ENCODE measurements at places on chromosomes 2 and 18. TPM values are rescaled to one million over a fixed set of nuclear protein-coding genes. Genes with fewer than 3 reads are reported as not detected.

SFXN5 gene
- total RNA-seq, result 6.0 TPM

CCDC85A gene
- 5.5 TPM for total RNA-seq

ZNF638 gene
- 150 TPM for total RNA-seq

RETSAT gene
- total RNA-seq, result 11.7 TPM

AKAIN1 gene
- total RNA-seq, result 0.18 TPM

CRYBA2 gene
- total RNA-seq, result not detected

MYCN gene
- total RNA-seq, result 5.9 TPM

TMEM178A gene
- 5.7 TPM for total RNA-seq

DNA sequence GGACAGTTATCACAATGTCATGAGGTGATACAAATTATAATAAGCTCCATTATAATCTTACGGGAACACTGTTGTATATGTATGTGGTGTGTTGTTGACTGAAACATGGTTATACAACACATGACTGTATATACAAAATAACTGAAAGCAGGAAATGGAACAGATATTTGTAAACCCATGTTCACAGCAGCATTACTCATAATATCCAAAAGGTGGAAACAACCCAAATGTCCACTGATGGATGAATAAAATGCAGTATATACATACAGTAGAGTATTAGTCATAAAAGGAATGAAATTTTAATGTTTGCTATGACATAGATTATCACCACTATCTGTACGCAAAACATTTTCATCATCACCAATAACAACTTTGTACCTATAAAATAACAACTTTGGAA lies 107.3 kb downstream of the USP34 start:
- DNase-seq, result no peak

GRCh38 chr18:54260396-54261072 lies 8.8 kb upstream of the POLI start:
- DNase-seq, result no peak

GRCh38 chr18:79208906-79209305 lies 139.7 kb downstream of the ATP9B start:
- no peak for DNase-seq

- DNase-seq, result no peak
Measured at GRCh38 chr2:146295080-146295670, 1549.7 kb upstream of the ACVR2A start.

- no peak for DNase-seq
Measured at GRCh38 chr2:21710031-21710430, 586.3 kb downstream of the TDRD15 start.

DNA sequence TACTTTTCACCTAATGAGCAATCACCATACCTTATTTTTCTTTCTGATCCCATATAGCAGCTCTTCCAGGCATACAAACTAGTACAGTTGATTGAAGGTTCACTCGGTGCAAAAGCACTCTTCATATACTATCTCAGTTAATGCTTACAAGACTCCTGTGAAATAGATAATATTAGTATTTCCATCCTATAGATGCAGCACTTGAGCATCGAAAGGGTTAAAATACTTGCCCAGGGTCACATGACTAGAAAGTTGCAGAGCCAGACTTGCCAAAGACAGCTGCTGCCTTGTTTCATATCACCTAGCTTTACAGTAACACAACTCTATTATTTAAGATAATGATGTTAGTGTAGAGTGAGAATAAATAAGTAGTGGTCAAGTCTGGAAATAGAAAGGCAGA lies 466.0 kb upstream of the TNP1 start:
- DNase-seq, result no peak

GRCh38 chr18:12911929-12912703 lies 28.1 kb upstream of the PTPN2 start:
- peak; percentile 38 for DNase-seq

DNA sequence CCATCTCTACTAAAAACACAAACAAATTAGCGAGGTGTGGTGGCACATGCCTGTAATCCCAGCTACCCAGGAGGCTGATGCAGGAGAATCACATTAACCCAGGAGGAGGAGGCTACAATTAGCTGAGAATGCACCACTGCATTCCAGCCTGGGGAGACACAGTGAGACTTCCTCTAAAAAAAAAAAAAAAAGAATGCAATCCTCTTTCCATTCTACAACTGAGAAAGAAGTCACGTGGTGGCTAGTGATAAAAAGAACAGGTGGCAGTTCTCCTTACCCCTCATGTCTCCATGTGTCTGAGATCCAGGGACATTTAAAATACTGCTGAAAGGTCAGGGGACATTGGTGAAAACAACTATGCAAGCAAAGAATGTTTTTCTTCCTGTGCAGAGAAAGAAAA lies 24.4 kb upstream of the GPR39 start:
- no peak for DNase-seq

DNA sequence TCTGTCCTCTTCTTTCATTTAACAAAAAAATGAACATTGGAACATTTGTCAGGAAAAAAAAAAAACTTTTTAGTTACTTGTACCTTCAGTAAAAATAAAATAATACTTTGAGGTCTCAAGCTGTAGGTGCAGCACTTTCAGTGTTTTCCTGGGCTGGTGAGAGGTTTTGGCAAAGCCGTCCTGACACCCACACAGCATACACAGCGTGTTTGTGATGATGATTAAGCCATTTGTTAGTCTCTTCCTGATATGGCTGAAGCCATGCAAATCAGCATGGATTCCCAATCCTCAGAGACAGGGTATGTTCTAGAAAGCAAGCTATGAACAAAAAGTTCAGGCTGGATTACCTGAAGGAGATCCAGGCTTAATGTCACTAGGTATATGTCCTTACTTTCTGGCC lies 236.8 kb downstream of the ZNF516 start:
- DNase-seq, result peak; percentile 24

GRCh38 chr2:24489465-24490180 lies 1.4 kb upstream of the NCOA1 start:
- DNase-seq, result peak; percentile 8

GRCh38 chr18:3760741-3761140 lies 310.8 kb downstream of the TGIF1 start:
- DNase-seq, result no peak

DNA sequence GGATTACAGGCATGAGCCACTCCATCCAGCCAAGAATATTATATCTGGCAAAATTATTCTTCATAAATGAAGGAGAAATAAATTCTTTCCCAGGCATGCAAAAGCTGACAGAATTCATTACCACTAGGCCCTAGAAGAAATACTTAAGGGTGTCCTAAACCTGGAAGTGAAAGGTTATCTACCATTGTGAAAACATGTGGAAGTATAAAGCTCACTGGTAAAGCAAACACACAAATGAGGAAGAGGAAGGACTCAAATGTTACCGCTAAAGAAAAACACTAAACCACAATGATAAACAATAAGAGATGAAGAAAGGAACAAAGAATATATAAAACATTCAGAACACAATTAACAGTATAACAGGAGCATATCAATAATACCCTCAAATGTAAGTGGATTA lies 171.8 kb downstream of the CAMKMT start:
- DNase-seq, result no peak

DNA sequence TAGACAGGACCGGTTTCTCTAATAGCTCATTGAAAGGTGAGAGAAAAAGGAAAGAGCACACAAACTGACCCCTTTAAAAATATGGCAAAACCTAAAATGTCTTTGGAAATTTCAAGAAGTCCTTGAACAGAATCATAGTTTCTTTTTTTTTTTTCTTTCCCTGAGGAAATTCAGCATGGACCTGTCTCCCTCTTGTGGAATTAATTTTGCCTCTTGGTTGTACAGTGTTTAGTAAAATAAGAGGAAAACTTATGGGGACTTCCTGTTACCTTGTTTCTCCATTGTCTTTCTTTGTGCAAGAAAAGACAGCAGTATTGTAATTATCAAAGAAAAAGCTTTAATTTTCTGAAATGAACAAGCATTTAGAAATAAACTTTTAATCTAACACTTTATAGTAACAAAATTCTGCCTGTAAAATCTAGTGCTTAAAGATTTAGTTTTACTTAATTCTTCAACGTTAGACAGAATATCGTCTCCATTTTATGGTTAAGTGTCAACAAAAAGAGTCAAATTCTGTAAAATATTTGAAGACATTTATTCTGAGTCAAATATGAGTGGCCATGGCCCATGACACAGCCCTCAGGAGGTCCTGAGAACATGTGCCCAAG lies 176.3 kb upstream of the NABP1 start:
- peak; percentile 86 for DNase-seq

DNA sequence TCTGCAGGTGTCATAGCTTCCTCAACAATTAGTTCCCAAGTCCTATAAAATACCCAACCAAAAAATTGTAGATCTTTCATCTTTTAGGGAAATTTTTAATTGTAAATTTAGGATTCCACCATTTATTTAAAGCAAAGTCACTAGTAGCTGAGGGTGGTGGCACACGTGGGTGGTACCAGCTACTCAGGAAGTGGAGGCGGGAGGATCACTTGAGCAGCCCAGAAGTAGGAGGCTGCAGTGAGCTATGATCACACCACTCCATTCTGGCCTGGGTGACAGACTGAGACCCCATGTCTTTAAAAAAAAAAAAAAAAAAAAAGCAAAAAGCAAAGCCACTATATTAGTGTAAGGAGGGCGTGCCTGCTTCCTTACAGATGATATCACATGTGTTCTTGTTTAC lies 60.3 kb upstream of the GREB1L start:
- no peak for DNase-seq

- no peak for DNase-seq
Measured at GRCh38 chr2:235229236-235229635, 264.6 kb upstream of the AGAP1 start.

- no peak for DNase-seq
Measured at GRCh38 chr2:12031866-12032265, 285.4 kb downstream of the LPIN1 start.

- DNase-seq, result peak; percentile 27
Measured at GRCh38 chr18:74310411-74310810, 5.2 kb upstream of the C18orf63 start.

DNA sequence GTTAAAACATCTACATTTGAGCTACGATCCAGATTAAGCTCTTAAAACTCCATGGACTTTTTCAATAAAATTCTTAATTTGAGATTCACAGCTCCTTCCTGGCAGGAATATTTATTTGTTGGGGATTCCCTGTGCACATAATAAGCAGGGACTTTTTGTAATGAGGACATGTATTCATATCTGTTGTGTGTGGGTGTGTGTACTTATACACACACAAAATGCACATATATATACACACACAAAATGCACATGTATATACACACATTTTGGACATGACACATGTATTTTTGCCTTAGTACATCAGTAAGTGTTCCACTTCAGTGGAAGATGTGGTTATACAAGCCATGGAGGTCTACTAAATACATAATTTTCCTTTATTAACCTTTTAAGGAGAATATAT lies 1131.1 kb upstream of the CDH2 start:
- DNase-seq, result no peak

DNA sequence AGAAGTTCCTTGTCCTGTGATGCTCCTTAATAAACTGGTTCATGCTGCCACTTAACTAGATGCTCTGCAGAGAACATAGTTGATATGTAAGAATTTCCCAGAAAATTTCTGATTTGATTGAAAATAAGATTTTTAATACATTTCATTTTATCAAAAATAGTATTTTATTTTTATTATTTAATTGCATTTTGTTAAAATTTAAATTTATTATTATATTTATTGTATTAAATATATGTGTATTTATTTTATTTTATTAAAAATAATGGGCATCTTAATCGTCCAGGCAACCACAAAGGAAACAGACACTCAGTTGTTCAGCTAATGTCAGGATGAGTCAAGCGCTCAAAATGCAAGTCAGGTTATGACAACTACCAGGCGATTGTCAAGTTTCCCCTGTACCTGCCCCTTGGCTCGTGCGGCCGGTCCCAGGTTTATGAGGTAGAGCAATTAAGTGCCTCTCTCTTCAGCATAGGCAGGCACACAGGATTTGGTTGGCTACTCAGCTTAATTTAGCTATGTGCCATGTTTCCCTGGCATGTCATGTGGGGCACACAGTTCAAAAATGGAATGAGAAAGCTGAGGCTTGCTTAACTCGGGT lies 361.2 kb downstream of the RND3 start:
- DNase-seq, result no peak

DNA sequence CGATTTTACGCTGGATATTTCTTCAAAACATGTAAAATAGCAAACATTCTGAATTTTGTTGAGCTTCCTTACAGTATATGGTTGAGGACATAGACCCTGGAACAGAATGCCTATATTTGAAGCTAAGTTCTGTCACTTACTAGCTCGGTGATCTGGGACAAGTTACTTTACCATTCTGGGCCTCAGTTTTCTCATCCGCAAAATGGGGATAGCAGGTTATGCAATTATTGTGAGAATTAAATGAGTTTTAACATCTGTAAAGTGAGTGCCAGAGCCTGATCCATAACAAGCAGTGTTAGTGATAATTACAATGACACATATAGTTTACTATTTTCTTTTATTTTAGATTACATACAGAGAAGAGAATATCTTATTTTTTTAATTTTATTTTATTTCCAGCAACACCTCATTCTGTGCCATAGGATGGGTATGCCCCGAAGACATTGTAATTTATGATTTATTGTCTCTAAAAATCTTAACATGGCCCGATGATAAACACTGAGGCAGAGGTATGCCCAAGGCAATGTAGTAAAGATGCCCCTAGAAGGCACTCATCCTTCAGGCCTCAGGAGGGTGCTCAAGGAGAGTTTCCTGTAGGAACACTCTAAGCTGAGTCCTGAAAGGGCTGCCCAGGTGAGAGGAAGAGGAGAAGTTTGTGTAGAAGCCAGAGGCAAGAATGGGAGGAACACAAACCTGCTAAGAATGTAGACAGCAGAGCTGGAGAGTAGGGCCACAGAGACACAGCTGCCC lies 250.9 kb downstream of the BCL11A start:
- no peak for DNase-seq

GRCh38 chr2:125516496-125517109 lies 1139.4 kb upstream of the GYPC start:
- no peak for DNase-seq

GRCh38 chr2:197261808-197262226 lies 48.8 kb downstream of the ANKRD44 start:
- peak; percentile 37 for DNase-seq

- peak; percentile 64 for DNase-seq
Measured at GRCh38 chr2:58137221-58137620, 90.6 kb downstream of the VRK2 start.

DNA sequence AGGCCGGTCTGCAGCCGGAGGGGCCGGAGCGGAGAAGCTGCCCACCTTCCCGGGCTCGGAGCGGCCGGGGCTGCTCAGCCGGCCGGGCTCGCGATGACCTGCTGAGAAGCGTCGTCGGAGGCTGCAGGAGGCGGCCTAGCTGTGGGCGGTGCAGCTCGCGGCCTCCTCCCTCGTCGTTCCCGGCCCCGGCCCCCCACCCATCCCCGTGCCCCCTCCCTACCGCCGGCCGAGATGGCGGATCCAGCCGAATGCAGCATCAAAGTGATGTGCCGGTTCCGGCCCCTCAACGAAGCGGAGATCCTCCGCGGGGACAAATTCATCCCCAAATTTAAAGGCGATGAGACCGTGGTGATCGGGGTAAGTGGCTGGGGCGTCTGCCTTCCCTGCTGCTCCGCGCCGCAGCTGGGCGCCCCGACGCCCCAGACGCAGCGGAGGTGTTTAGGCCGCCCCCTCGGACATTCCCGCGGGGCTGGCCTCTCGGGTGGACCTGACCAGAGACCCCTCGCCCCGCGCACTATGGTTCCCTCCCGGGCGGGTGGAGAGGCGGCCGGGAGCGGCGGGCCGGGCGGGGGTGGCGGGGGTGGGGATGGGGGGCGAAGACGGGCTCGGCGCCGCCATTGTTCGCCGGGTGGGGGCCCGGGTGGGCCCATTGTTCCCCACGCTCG lies 492 bp downstream of the KIF5C start:
- DNase-seq, result peak; percentile 12

GRCh38 chr18:76708071-76708721 lies 114.2 kb upstream of the ZNF236 start:
- no peak for DNase-seq
